ENCODE measurements at places on chromosomes 5 and 9. TPM values are rescaled to one million over a fixed set of nuclear protein-coding genes. Genes with fewer than 3 reads are reported as not detected.

DNA sequence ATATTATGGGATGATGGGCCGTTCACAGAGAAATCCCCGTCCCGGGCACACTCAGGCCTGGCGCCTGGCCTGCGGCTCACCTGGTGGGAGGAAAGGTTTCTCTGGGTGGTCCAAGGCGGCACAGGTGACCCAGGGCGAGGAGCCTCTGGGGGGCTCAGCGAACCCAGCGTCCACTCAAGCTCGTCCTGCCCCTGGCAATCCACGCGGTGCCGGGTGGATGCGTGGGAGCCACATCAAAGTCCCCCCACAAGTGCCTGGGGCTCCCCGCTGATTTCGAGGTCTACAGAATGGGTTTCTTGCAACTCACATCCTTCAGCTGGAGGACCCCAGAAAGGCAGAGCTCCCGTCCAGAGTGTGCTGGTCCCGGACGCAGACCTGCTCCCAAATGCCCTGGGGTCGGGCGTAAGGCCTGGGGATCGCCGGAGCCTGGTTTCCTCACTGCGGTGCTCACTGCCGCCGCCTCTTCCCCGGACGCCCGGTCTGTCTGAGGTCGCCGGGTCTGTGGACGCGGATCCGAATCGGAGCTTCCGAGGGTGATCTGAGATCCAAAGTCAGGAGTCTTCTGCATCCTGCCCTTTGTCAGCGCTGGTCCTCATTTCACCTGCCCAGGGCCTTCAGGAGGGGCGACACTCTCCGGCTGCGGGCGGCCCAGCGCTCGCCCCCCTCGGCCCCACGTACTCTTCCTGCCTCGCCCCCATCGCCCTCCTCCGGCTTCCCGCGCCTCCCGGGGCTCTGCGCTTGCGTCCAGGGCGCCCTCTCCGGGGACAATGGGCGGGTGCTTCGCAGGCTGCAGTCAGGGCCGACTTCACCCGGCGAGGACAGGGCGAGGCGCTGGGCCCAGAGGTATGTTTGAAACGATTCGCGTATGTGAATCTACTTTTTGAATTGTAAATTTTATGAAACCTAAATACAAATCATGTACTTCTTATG, 20.0 kb upstream of the RUFY1 start:
- H3K27me3 ChIP-seq = no peaks in the 10 kb centered on the region
- DNase-seq = peak; percentile 72
- peaks cover 10% of the 10 kb centered on the region for H3K4me1 ChIP-seq
- peak overlapping the region; percentile 66 for H3K27ac ChIP-seq

- no peak overlapping the region for H3K27ac ChIP-seq
- no peaks in the 10 kb centered on the region for H3K36me3 ChIP-seq
- H3K4me1 ChIP-seq = no peaks in the 10 kb centered on the region
- H3K4me3 ChIP-seq = no peak overlapping the region
- H3K27me3 ChIP-seq = peaks cover 4% of the 10 kb centered on the region
Observed at GRCh38 chr5:180387798-180388197, 34.7 kb upstream of the GFPT2 start.

DNA sequence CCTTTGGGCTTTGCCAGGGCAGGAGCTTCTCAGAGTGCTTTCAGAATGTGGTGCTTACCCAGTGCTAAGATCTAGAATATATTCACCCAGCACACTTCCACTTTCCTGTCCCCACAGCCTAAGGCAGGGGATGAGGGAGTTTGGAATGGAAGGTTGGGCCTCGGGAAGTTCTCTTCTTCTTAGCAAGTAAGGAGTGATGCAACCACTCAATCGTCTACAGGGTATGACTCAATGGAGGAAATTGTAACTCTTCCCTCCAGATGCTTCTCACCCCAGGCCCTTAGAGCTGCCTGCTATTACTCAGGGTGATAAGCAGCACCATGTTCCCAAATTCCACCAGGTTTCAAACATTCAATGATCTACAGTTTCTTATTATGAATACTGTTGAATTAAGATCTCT, 30.8 kb upstream of the AGGF1 start:
- no peak overlapping the region for H3K27ac ChIP-seq
- H3K36me3 ChIP-seq = no peaks in the 10 kb centered on the region
- no peak overlapping the region for H3K4me3 ChIP-seq

Gene EFNA5
- not detected for total RNA-seq

DNA sequence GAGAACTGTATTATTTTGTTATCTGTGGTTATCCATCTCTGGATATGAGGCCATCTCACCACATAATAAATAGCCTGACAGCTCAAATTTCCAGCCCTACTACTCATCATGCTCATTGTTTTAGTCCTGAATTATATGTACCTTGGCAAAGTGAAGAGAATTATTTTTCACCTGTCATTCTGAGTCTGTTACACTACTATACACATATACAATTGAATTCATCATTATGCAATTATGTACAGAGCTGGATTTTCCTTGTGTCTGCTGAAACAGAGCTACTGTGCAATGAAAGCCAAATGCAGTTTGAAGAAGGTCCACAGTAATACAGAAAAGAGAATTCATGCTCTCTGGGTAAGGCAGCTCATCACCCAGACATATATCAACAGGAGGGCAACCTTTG, 28.5 kb downstream of the ESM1 start:
- no peaks in the 10 kb centered on the region for H3K36me3 ChIP-seq
- no peaks in the 10 kb centered on the region for H3K4me1 ChIP-seq
- H3K4me3 ChIP-seq = no peak overlapping the region

GRCh38 chr5:128462330-128462729, 75.7 kb downstream of the FBN2 start:
- DNase-seq = no peak
- no peak overlapping the region for H3K27ac ChIP-seq
- H3K4me1 ChIP-seq = no peaks in the 10 kb centered on the region
- no peaks in the 10 kb centered on the region for H3K27me3 ChIP-seq

- H3K4me1 ChIP-seq = no peaks in the 10 kb centered on the region
- H3K27ac ChIP-seq = no peak overlapping the region
- peaks cover 15% of the 10 kb centered on the region for H3K36me3 ChIP-seq
- H3K27me3 ChIP-seq = no peaks in the 10 kb centered on the region
Observed at GRCh38 chr5:77996943-77997342, 220.8 kb upstream of the TBCA start.

Gene ATOX1
- total RNA-seq = 32.7 TPM

DNA sequence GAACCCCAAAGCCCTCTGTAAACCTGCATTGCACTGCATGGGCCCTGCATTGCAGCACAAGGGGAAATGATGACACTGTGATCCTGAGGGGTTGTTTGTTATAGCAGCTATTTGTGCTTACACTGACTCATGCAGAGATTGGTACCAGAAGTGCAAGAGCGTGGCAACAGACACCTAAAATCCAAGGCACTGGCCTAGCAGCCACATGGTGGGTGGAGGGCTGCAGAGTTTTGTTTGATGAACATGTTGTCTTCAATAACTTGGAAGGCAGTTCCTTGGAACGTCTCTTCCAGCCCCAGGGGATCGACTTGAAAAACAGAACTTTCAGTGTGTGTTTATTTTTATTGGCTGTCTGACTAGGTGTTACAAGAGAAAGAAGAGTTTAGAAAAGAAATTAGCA, 14.5 kb downstream of the FCN2 start:
- H3K4me3 ChIP-seq = no peak overlapping the region
- H3K36me3 ChIP-seq = peaks cover 18% of the 10 kb centered on the region
- no peak for DNase-seq
- no peaks in the 10 kb centered on the region for H3K4me1 ChIP-seq
- no peak overlapping the region for H3K27ac ChIP-seq
- peaks cover 15% of the 10 kb centered on the region for H3K27me3 ChIP-seq

Gene C5orf58
- total RNA-seq = not detected

DNA sequence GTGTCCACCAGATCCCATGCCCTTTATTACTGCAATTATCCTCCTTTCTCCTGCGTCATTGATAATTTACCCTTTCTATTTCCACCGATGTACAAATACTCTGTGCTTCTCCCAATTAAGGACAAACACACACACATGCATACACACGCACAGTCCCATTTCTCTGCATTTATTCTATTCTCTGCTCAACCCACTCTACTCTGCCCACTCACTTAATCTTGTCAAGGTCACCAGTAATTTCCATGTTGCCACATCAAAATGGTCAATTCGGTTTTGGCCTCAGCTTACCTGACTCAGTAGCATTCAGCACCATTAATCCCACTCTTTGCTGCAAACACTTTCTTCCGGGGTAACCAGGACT, 14.6 kb upstream of the STRBP start:
- no peak overlapping the region for H3K4me3 ChIP-seq
- peaks cover 7% of the 10 kb centered on the region for H3K4me1 ChIP-seq
- H3K36me3 ChIP-seq = peaks cover 6% of the 10 kb centered on the region
- H3K27me3 ChIP-seq = no peaks in the 10 kb centered on the region
- DNase-seq = no peak

DNA sequence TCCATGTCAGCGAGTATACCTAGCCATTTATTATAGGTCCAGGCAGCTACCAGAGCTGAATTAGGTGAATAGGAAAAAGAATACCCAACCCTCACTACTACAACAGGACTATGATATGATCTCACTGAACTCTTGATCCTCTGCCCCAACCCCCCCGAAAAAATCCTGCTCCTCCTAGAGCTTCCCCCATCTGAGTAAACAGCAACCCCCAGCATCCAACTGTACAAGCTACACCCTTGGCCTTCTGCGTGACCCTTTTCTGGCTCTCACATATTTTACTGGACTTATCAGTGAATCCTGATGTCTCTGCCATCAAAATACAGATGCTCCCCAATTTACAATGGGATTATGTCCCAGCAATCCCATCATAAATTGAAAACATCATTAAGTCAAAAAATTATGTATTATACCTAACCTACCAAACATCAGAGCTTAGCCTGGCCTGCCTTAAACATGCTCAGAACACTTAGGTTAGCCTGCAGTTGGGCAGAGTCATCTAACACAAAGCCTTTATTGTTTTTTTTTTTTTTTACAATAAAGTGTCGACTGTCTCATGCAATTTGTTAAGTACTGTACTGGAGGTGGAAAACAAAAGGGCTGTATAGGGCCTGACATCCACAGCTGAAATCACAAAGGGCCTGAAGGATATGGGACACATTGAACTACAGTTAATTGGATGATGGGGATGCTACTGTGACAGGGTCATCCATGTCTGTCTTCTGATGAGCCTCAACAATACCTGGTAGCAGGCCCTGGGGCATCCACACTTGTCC, 128.9 kb upstream of the ERCC6L2 start:
- no peak for DNase-seq
- no peak overlapping the region for H3K4me3 ChIP-seq
- no peak overlapping the region for H3K27ac ChIP-seq
- H3K4me1 ChIP-seq = peaks cover 22% of the 10 kb centered on the region

DNA sequence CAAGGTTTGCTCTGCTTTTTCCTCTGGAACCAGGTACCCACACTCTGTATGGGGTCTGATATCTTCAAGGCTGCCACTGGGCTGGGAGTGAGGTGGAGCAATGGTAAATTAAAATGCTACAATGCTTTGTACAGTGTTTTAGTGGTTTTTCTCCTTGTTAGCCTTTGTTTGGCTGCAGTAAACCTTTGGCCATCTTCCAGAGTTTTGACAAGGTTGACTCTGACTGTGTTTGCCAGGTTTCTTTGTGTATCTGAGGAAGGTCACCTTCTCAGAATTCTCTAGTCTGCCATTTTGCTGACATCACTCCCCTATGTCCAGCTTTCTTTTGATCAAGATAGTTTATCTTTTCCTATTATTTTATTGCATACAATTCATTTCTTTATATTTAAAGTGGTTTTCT, 11.2 kb downstream of the SPATA31D1 start:
- H3K27me3 ChIP-seq = no peaks in the 10 kb centered on the region
- DNase-seq = no peak
- no peak overlapping the region for H3K4me3 ChIP-seq
- H3K36me3 ChIP-seq = no peaks in the 10 kb centered on the region
- no peak overlapping the region for H3K27ac ChIP-seq

DNA sequence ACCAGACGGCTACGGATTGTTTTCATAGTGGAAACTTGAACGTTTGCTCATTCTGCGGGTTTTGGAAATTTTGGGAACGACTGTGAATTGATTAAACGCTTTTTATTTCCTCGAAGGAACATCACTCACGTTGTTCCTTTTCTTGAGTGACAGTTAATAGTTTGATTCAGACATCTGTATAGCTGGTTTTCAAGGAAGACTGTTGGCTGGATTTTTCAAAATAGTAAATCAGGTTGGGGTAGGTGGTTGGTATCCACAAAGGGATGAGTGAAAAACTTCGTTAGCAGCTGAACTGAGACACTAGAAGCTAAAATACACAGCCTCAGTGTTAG, 1.1 kb downstream of the TGFBR1 start:
- DNase-seq = no peak
- H3K4me3 ChIP-seq = peak overlapping the region; percentile 83
- peaks cover 3% of the 10 kb centered on the region for H3K36me3 ChIP-seq
- peak overlapping the region; percentile 35 for H3K27ac ChIP-seq
- H3K4me1 ChIP-seq = peaks cover 40% of the 10 kb centered on the region

GRCh38 chr5:174392892-174393291, 331.5 kb upstream of the MSX2 start:
- no peak for DNase-seq
- H3K36me3 ChIP-seq = no peaks in the 10 kb centered on the region
- peaks cover 23% of the 10 kb centered on the region for H3K27me3 ChIP-seq
- no peak overlapping the region for H3K27ac ChIP-seq

GRCh38 chr9:79236466-79236865, 335.3 kb upstream of the TLE4 start:
- DNase-seq = no peak
- H3K36me3 ChIP-seq = no peaks in the 10 kb centered on the region
- H3K27me3 ChIP-seq = no peaks in the 10 kb centered on the region

- no peak overlapping the region for H3K27ac ChIP-seq
- H3K4me1 ChIP-seq = no peaks in the 10 kb centered on the region
- H3K27me3 ChIP-seq = peaks cover 18% of the 10 kb centered on the region
- no peaks in the 10 kb centered on the region for H3K36me3 ChIP-seq
- no peak for DNase-seq
Observed at GRCh38 chr5:34534523-34535103, 121.5 kb upstream of the RAI14 start.

Gene PCDHB11
- total RNA-seq = not detected

GRCh38 chr9:78671785-78672184, 374.9 kb downstream of the PSAT1 start:
- H3K4me3 ChIP-seq = no peak overlapping the region
- no peak overlapping the region for H3K27ac ChIP-seq
- H3K27me3 ChIP-seq = no peaks in the 10 kb centered on the region
- H3K4me1 ChIP-seq = no peaks in the 10 kb centered on the region
- H3K36me3 ChIP-seq = no peaks in the 10 kb centered on the region

GRCh38 chr5:35162848-35163709, 67.2 kb downstream of the PRLR start:
- no peaks in the 10 kb centered on the region for H3K36me3 ChIP-seq
- no peak overlapping the region for H3K27ac ChIP-seq
- H3K27me3 ChIP-seq = peaks cover 3% of the 10 kb centered on the region
- H3K4me3 ChIP-seq = no peak overlapping the region
- DNase-seq = no peak

DNA sequence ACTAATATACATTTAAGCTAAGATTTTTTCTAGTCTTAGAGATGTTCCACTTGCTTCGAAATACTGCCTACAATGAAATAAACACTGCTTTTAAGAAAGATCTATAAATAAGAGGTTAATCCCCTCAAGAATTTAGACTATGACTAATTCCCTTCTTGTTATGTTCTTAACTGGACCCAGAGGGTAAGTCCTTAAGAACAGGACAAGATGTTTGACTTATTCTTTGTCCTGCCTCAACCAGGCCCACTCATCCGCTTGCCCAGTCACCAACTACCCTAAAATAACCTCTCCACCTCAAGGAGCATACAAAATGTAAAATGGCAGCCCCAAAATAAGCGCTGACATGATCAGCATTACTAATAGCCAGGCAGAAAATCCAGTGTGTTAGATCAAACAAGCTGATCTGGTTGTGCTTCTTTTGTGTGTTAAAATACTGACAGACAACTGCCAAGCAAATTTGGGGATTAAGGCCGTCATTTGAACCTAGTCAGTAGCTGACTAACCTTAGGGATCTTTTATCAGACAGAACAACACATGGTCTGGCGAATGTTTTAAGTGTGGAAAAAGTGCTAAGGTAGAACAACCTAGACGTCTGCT, 93.7 kb upstream of the SMC5 start:
- no peaks in the 10 kb centered on the region for H3K36me3 ChIP-seq
- no peak overlapping the region for H3K27ac ChIP-seq
- DNase-seq = no peak
- H3K27me3 ChIP-seq = peaks cover 2% of the 10 kb centered on the region
- no peak overlapping the region for H3K4me3 ChIP-seq

All from naive thymus-derived CD8-positive, alpha-beta T cell (primary cell).